ENCODE measurements at places on chromosomes 12 and 14.

- DNase-seq, result no peak
These were observed 9.8 kb downstream of the SLC38A1 start for GRCh38 chr12:46259071-46259470.

DNA sequence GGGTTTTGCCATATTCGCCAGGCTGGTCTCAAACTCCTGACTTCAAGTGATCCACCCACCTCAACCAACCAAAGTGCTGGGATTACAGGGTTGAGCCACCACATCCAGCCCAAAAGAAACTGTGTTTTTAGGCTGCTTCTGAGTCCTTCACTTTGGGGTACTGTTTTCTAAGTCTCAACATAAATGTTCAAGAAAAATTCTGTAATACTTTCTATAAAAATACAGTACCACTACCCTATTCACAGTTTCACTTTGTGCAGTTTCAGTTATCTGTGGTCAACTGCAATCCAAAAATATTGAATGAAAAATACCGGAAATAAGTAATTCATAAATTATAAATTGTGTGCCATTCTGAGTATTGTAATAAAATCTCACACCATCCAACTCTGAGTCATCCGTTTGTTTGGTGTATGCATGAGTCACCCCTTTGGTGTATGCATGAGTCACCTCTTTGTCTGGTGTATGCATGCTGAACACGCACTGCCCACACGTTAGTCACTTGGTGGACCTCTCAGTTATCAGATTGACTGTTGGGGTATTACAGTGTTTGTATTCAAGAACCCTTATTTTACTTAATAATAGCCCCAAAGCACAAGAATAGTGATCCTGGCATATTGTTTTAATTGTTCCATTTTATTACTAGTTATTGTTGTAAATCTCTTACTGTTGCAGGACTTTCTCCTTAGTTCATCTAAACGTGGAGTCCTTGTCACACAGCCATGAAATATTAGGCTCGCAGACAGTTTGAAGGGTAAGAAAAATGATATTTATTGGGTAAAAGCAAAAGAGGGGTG lies 190.2 kb downstream of the FSCB start:
- peak; percentile 97 for DNase-seq

DNA sequence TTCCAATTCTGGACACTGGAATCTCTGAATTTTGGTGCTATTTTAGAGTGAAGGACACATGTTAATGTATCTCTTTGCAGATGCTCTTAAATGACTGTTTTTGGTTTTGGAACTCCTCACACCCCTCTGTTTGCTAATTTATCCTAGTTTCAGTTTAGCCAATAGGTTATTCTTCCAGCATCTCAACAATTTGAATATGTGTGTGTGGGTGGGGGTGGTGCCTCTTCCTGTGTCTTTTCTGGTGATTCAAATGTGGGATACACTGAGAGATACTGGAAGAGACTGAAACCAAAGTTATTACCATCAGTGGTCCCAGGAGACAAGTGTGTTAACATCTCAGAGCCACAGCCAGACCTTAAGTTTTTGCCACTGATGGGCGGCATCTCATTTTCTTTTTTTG lies 1317.4 kb upstream of the TMEM132C start:
- DNase-seq, result no peak

GRCh38 chr12:113407931-113408600 lies 4.4 kb upstream of the SDS start:
- DNase-seq, result no peak

- DNase-seq, result peak; percentile 76
These were observed 4.9 kb downstream of the ZBTB39 start for GRCh38 chr12:57001448-57001906.

Data from mesenchymal stem cell (in vitro differentiated cells and primary cell).